ENCODE measurements at places on chromosomes 4 and X. TPM values are rescaled to one million over a fixed set of nuclear protein-coding genes. Genes with fewer than 3 reads are reported as not detected.

Gene PAGE5
- polyA plus RNA-seq = not detected

Gene SMIM10L2A
- 12.8 TPM for polyA plus RNA-seq

GRCh38 chrX:38857736-38858523 lies 56.7 kb downstream of the MID1IP1 start:
- DNase-seq = no peak

GRCh38 chr4:121873604-121874003 lies 3.3 kb upstream of the BBS7 start:
- no peak for DNase-seq

GRCh38 chr4:7747062-7747385 lies 192.6 kb downstream of the AFAP1 start:
- DNase-seq = no peak

DNA sequence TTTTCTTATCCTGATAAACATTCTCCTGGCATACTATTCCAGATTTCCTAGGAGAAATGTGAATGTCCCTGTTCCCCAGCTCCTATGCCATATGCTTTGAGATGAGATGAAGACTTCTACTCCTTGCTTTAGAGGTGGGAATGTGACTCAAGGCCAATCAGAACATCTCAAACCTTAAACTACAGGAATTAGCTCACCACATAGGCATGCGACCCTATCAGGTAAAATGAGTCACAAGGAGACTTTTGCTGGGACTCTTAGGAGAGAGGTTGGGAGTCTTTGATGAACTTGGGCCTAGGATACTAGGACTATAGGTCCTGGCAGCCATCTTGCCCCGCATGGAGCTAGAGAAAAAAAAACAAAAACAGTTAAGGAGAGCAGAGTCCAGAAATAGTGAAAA lies 5.8 kb upstream of the USO1 start:
- no peak for DNase-seq

DNA sequence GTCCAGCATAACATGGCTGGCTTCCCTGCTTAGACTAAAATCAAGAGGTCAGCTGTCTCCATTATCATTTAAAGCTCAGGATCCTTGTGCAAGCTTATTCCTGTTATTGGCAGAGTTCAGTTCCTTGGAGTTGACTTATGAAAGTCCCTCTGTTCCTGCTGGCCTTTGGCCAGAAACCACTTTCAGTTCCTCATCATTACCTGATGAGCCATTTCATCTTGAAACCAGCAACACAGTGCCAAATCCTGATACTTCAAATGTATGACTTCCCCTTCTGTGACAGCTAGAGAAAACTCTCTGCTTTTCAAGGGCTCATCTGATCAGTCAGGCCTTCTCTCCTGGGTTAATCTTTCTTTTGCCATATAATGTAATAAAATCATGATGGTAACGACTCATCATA lies 110.6 kb upstream of the FSTL5 start:
- no peak for DNase-seq

- DNase-seq = no peak
These were observed 1401.6 kb downstream of the ADGRL3 start for GRCh38 chr4:62601737-62602136.

- DNase-seq = no peak
These were observed 111.2 kb upstream of the GALNT7 start for GRCh38 chr4:173057442-173057841.
